ENCODE measurements at places on chromosomes 7 and 10.
A peak's percentile ranks its signal among the peaks of the same experiment; 100 is the strongest.

GRCh38 chr10:44974082-44974627, 4.5 kb downstream of the DEPP1 start:
- no peak for DNase-seq

DNA sequence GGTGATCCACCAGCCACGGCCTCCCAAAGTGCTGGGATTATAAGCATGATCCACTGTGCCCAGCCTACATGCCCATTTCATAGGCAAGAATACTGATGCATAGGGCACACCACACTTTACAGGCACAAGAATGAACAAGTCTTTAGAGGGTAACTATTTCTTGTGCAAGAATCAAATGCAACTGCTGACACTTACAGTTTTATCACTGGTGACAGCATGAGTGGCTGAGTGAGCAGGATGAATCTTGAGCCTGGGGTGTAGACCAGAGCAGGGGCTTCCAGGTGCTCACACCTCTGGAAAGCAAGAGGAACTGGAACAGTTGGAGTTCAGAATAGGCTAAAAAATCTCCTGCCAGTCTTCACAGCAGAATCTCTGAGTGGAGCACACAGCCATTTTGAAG, 287.5 kb downstream of the KCNMA1 start:
- DNase-seq = no peak

DNA sequence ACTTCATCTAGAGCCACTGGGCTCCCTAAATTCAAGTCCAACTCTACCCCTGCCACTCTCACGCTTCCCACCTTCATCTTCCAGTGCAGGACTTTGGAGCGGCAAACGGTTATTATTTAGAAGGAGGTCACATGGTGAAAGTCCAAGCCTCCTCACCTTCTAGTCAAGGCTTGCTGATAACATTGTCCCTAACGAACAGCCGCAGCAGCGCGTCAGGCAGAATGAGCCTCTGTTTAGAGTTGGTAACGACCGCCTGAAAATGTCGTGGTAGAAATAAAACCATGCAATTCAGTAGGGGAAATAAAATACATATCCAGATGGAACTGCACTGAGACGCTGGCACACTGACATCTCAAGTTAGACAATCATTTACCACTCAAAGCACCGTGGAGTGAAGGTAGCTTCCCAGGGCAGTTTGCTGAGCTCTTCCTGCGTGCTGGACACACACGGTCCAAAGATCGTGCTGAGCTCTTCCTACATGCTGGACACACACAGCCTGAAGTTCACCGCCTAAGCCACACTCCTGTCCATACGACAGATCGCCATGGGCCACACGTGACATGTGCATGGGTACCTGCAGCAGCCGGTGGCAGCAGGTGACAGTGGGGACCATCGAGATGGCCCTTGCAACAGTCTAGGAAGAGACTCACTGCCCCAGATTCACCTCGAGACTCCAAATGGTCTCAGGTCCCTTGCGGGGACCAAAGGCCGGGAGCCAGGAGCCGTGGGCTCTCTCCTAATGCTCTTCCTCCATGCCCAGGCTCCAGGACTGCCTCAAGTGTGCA, 323.5 kb downstream of the PTPRN2 start:
- DNase-seq = no peak

DNA sequence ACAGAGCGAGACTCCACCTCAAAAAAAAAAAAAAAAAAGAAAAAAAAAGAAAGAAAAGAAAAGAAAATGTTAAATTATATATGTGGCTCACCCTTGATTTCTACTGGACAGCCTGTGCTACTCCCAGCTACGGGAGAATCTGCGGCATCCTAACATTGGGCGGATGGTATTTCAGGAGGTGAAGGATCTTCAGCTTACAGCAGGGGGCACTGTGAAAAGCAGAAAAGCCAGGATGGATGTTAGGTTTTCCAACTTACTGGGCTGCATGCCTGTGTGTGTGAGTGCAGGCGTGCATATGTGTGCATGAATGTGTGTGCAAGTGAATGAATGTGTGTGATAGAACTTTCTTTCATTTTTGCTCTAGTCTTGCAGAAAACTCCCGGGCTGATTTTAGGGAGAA, 1066.5 kb downstream of the TYW1 start:
- DNase-seq = peak; percentile 30

GRCh38 chr10:73780301-73780700, 1.5 kb upstream of the CHCHD1 start:
- no peak for DNase-seq

DNA sequence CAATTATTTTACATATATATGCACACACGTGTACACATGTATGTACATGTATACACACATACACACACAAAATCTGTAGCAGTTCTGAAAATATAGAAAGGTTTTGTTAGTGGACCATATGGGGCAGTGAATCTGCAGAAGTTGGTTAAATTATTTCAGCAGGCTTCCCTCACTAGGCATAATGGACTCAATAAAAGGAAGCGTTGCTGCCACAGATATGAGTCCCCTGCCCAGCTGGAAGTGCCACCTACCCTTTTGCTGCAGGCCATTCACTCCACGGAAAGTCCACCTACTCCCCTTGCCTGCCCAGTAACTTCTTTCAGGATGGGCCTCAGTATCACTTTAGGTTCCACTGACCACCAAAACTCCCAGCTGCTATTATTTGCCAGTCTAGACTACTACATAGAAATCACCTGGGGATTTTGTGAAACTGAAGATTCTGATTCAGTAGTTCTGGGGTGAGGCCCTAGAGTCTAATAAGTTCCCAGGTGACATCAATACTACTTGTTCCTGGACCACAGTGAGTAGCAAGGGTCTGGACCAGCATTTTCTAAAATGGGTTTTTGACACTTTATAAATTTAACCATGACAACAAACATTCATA, 29.3 kb upstream of the CROT start:
- no peak for DNase-seq
